ENCODE measurements at places on chromosomes 12 and 14.

DNA sequence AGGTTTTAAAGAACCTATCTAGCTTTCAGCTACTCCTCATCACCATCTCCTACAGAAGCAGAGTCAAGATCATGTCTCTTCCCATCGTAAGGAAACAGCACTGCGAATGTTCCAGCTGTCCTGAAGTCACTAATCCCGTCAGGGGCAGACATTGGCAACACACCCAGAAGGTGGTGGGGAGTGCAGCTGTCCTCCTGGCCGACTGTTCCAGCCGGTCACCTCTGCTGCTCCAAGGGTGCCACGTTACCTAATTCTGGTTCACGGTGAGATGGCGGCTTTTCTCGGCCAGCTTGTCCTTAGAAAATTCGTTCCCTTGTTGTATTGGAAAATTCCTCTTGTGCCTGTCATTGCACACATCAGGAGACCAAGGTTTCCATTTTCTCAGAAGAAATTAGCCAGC is 196.2 kb downstream of the ZFP36L1 start:
- DNase-seq = no peak
- peaks cover 66% of the 10 kb centered on the region for H3K4me1 ChIP-seq
- H3K36me3 ChIP-seq = peaks cover 12% of the 10 kb centered on the region
- no peak overlapping the region for H3K27ac ChIP-seq
- no peaks in the 10 kb centered on the region for H3K27me3 ChIP-seq

DNA sequence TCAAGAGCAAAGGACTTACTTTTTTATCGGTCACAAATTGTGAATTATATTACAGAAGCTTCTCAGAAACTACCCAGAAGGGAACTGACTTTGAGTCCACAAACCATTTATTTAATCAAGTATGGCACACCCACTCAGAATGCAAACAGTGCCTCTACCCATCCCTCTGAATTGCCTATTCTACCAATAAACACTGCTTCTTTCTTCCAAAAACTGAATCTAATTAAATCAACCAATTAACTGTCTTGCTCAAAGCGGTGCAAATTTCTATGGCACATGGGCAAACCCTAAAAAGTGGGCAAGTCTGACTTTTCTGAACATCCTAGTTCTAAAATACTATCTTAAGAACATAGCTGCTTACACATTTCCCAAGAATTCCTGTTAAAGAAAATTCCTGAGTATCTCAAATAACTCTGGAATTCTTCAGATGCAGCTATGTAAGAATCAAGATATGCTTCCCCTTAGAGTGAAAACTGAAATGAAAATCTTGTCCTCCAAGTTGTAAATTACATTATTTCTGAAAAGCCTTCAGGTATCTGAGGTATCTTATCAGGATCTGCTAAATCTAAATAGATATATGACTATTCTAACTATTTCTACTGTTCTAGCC is 4.3 kb downstream of the SPTLC2 start:
- no peak for DNase-seq
- peak overlapping the region; percentile 74 for H3K4me3 ChIP-seq
- H3K4me1 ChIP-seq = peaks cover 30% of the 10 kb centered on the region

DNA sequence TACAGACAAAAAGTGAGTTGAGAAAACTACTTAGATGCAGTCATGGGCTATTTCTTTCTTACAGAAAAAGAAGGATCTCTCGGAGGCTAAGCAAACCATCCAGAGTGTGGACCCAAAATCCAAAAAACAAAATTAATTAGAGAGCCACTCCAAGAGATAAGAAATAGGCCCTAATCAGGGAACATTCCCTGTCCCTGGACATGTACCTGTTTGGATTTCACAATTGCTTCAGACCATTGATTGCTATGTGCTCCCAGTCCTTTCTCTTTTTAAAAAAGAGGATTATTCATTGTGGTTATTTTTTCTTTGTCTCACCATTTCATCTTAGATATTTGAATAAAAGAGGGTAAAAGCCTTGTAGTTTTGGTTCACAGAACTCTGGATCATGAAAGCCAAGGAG is 549.9 kb downstream of the ETNK1 start:
- no peak for DNase-seq
- H3K27me3 ChIP-seq = peaks cover 2% of the 10 kb centered on the region
- H3K4me3 ChIP-seq = no peak overlapping the region

- no peak overlapping the region for H3K4me3 ChIP-seq
- no peak for DNase-seq
- H3K36me3 ChIP-seq = no peaks in the 10 kb centered on the region
Observed at GRCh38 chr12:115176741-115177400, 492.9 kb upstream of the TBX3 start.

- H3K36me3 ChIP-seq = no peaks in the 10 kb centered on the region
- peaks cover 9% of the 10 kb centered on the region for H3K4me1 ChIP-seq
- H3K27ac ChIP-seq = no peak overlapping the region
Observed at GRCh38 chr12:67980391-67980790, 8.9 kb upstream of the IFNG-AS1 start.

GRCh38 chr14:72856530-72857266 is 37.2 kb downstream of the DPF3 start:
- H3K27ac ChIP-seq = no peak overlapping the region
- H3K4me1 ChIP-seq = peaks cover 9% of the 10 kb centered on the region
- H3K27me3 ChIP-seq = peaks cover 3% of the 10 kb centered on the region
- DNase-seq = no peak
- no peaks in the 10 kb centered on the region for H3K36me3 ChIP-seq

DNA sequence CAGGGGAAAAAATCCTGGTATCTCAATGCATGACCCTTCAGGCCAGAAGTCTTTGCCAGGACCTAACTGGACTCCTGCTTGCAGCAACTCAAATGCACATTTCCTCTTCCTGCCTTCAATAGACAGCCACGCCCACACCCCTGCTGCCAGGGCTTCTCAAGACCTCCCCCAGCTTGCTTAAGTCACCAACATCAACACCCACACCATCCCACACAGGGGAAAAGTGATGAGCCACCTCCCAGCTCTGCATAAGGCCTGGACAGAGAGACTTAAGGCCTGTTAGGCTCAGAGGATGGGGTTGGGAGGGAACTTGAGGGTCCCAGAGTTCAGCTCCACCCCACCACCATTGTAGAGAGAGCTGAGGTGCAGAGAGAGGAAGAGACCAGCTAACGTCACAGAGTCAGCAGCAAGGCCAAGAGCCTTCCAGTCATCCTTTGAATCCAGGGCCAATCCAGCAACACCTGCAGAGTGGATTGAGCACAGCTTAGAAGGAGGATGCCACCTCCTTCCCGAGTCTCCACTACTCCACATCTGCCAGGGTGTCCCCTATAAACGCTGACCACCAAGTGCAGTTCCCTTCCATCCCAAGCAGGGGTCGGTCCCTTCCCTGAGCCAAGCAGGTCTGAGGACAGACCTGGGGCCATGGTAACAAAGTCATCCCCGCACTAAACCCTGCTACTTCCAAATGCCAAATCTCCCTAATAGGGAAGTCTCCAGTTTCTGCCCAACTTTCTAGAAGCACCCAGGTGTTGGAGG is 50.0 kb downstream of the KDM2B start:
- peaks cover 28% of the 10 kb centered on the region for H3K4me1 ChIP-seq
- H3K36me3 ChIP-seq = peaks cover 8% of the 10 kb centered on the region
- H3K27me3 ChIP-seq = no peaks in the 10 kb centered on the region

DNA sequence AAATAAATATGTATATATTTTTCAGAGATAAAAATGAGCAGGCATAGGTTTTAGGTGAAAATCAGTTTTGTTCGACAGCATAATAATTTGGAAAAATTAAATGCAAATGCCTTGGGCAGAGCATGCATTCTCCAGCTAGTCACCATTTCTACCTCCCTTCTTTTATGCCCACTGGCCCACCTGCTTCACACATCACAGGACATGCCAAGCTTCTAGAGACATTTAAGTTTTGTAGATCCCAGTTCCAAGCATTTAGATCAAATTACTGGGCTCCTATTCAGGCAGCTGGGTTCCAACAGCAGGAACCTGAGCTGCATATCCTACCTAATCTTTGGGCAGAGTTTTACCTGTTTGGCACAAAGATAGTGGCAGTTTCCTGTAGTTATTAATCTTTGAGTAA is 67.6 kb upstream of the SLC38A4 start:
- H3K27ac ChIP-seq = no peak overlapping the region
- no peaks in the 10 kb centered on the region for H3K27me3 ChIP-seq
- no peaks in the 10 kb centered on the region for H3K4me1 ChIP-seq

- H3K36me3 ChIP-seq = peaks cover 22% of the 10 kb centered on the region
- no peak overlapping the region for H3K4me3 ChIP-seq
- no peak for DNase-seq
- H3K27me3 ChIP-seq = no peaks in the 10 kb centered on the region
Observed at GRCh38 chr14:55383541-55384140, 28.0 kb downstream of the ATG14 start.

- H3K27me3 ChIP-seq = peaks cover 13% of the 10 kb centered on the region
- no peak overlapping the region for H3K27ac ChIP-seq
- H3K4me1 ChIP-seq = peaks cover 10% of the 10 kb centered on the region
- H3K4me3 ChIP-seq = no peak overlapping the region
- no peak for DNase-seq
- H3K36me3 ChIP-seq = no peaks in the 10 kb centered on the region
Observed at GRCh38 chr12:67086116-67086515, 183.0 kb upstream of the CAND1 start.

- no peak overlapping the region for H3K27ac ChIP-seq
- peaks cover 73% of the 10 kb centered on the region for H3K27me3 ChIP-seq
- no peaks in the 10 kb centered on the region for H3K36me3 ChIP-seq
- H3K4me3 ChIP-seq = no peak overlapping the region
- H3K4me1 ChIP-seq = peaks cover 10% of the 10 kb centered on the region
Observed at GRCh38 chr12:5081016-5081415, 37.3 kb downstream of the KCNA5 start.

GRCh38 chr14:84566109-84566508 is 963.8 kb upstream of the FLRT2 start:
- no peak for DNase-seq
- no peaks in the 10 kb centered on the region for H3K4me1 ChIP-seq
- H3K27ac ChIP-seq = no peak overlapping the region
- H3K36me3 ChIP-seq = no peaks in the 10 kb centered on the region
- H3K4me3 ChIP-seq = no peak overlapping the region

GRCh38 chr12:60535363-60535762 is 939.5 kb downstream of the SLC16A7 start:
- no peaks in the 10 kb centered on the region for H3K4me1 ChIP-seq
- H3K27ac ChIP-seq = no peak overlapping the region
- no peaks in the 10 kb centered on the region for H3K27me3 ChIP-seq
- no peaks in the 10 kb centered on the region for H3K36me3 ChIP-seq
- DNase-seq = no peak

DNA sequence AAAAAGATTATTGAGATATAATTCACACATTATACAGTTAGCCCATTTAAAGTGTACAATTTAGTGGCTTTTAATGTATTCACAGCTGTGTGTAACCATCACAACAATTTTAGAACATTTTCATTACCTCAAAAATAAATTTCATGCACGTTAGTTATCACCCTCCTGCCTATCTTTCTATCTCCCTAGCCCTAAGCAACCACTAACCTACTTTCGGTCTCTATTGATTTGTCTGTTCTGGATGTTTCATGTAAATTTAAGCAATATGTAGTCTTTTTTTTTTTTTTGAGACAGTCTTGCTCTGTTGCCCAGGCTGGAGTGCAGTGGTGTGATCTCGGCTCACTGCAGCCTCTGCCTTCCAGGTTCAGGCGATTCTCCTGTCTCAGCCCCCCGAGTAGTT is 439.4 kb downstream of the PCNX1 start:
- H3K4me3 ChIP-seq = no peak overlapping the region
- no peak for DNase-seq
- H3K27me3 ChIP-seq = no peaks in the 10 kb centered on the region

- no peak for DNase-seq
- H3K36me3 ChIP-seq = peaks cover 16% of the 10 kb centered on the region
- H3K27ac ChIP-seq = no peak overlapping the region
- no peaks in the 10 kb centered on the region for H3K27me3 ChIP-seq
Observed at GRCh38 chr12:50979369-50980052, 27.2 kb downstream of the HIGD1C start.

DNA sequence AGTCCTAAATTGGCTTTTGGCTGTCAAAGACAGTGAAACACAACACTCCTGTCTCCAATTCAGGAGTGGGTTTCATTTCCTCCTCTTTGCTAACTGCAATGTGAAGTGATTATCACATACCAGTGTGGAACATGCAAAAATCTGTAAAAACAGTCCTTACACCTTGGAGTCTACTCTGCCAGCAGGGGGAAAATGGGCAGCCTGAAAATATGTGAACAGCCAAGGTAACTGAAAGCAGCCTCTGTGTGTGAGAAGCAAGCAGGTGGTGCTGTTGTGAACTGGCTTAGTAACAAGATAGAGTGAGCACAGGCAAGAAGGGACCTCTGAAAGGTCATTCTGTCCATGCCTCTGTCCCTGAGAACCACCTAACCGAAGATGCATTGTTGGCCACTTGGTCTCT is 6.0 kb downstream of the PRMT8 start:
- DNase-seq = no peak
- H3K36me3 ChIP-seq = no peaks in the 10 kb centered on the region
- H3K27ac ChIP-seq = no peak overlapping the region
- H3K4me3 ChIP-seq = no peak overlapping the region
- peaks cover 70% of the 10 kb centered on the region for H3K27me3 ChIP-seq
- H3K4me1 ChIP-seq = no peaks in the 10 kb centered on the region
